ENCODE measurements at places on chromosomes 7 and 10. TPM values are rescaled to one million over a fixed set of nuclear protein-coding genes. Genes with fewer than 3 reads are reported as not detected.

The ANKRD1 gene
- total RNA-seq: 29.9 TPM

The WDR86 gene
- total RNA-seq: 1.1 TPM

- DNase-seq: peak; percentile 66
- no peaks in the 10 kb centered on the region for H3K27me3 ChIP-seq
- peaks cover 4% of the 10 kb centered on the region for H3K36me3 ChIP-seq
- H3K4me1 ChIP-seq: no peaks in the 10 kb centered on the region
- H3K4me3 ChIP-seq: no peak overlapping the region
- H3K27ac ChIP-seq: no peak overlapping the region
These were observed 79.3 kb downstream of the INSYN2A start for GRCh38 chr10:127117125-127117524.

DNA sequence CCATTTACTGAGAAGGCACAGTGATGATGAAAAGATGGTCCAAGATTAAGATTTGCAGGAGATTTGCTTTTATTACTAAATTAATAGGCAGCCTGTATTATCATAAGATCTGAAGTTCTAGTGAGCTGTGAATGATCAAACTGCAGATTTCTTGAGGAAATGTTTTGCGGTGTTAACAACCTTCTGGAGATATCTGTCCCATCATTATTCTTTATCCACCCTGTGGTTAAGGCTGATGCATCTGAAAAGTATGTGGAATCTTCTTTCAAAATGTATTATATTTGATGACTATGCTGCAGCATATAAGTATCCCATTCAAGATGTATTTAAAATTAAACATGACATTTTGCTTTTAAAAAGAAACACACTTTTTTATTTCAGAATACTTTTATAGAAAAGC is 150.3 kb downstream of the POLR1F start:
- no peaks in the 10 kb centered on the region for H3K36me3 ChIP-seq
- H3K27ac ChIP-seq: no peak overlapping the region
- no peaks in the 10 kb centered on the region for H3K4me1 ChIP-seq

DNA sequence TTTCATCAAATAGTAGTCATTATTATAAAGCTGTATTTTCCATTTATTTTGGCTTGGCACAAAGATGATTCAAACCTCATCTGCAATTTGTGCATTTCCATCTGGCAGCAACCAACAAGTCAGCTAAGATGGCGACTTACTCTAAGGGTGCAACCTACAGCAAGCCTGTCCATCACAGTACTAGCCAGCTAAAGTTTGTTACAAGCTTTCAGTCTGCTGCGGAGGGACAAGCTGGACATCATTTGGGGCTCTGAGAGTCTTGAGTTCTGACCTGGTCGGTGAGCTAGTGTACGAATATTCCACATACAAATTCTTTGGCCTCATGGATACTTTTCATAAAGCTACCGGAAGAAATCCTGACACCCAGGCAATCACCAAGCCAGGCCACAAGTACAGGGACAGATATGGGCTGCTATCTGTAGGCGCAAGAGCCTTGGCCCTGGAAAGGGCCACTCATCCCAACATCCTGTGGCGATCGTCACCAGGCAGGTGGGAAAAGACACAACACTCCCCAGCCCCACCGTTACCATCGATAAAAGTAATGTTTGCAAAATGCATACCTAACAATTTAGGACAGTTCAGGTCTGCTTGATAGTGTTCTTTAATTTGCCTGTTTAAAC is 307.6 kb downstream of the SKIDA1 start:
- DNase-seq: no peak
- no peak overlapping the region for H3K27ac ChIP-seq
- H3K4me3 ChIP-seq: no peak overlapping the region
- no peaks in the 10 kb centered on the region for H3K27me3 ChIP-seq
- H3K36me3 ChIP-seq: no peaks in the 10 kb centered on the region

DNA sequence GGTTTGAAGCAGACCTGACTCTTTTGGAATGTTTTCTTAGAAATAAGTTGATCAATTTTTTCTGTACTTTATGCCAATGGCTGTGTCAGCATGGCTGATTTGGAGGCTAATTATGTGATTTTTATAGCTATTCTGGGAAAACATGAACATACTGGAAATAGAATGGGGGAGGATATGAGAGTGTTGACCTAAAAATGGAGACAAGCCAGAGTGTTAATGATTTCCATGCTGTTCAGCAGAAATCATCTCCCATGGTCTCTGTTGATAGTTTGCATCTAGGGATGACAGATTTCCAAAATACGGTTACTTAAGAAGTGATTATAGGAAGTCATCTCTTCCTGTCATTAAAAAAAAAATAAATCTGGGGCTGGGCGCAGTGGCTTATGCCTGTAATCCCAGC is 32.7 kb upstream of the DMTF1 start:
- H3K27ac ChIP-seq: no peak overlapping the region
- no peaks in the 10 kb centered on the region for H3K4me1 ChIP-seq
- H3K4me3 ChIP-seq: no peak overlapping the region

DNA sequence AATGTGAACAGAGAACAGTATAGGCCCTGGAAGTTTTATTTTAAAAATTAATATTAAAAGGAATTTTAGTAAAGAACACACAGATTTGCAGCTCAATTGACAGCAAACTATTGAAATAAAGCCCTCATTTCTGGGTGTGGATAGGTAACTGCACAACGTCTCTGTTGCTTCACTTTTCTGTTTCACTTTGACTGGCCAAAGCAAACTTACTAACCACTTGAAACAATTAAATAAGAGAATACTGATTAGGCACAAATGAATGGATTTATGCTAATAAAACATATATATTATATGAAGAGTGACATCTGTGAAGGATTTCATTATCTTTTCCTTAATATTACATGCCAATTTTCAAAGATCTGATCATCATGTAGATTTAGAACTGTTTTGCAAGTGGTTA is 11.9 kb downstream of the ZNF804B start:
- no peaks in the 10 kb centered on the region for H3K4me1 ChIP-seq
- no peak overlapping the region for H3K27ac ChIP-seq
- no peaks in the 10 kb centered on the region for H3K36me3 ChIP-seq
- no peaks in the 10 kb centered on the region for H3K27me3 ChIP-seq

DNA sequence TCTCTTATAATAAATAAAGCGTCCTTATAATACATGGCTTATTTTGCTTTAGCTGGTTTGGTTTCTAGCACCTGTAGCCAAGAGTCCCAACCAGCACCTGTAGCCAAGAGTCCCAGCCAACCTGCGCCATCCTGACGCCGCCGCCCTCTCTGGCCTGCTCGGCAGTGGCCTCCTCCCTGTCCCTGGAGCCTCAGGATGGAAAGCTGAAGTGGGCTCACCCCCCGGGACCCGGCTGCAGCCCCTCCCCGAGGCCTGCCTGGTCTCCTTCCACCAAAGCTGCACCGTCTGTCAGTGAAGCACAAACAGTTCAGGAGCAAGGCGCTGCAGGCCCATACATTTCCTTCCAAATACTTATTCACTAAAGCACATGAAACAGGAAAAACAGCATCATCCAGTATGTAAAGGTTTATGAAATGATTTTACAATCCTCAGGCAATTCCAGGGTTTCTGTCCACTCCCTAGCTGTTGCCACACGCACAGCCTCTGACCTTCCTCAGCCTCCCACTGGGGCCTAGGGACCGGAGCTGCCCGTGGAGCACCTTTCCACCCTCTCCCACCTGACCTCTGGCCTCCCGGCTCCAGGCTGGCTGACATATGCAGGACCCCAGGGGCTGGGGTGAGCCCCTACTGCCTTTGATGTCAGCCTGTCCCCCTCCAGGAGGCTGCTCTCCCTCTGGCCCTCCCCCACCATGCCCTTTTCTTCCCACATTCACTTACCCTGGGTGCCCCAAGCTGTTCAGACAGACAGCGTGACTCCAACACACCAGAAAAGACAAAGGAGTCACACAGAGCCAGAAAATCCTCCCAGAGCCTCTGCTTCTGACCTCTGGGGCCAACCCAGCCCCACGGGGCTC is 149.6 kb upstream of the PPP2R2D start:
- H3K27me3 ChIP-seq: no peaks in the 10 kb centered on the region
- H3K4me1 ChIP-seq: no peaks in the 10 kb centered on the region
- no peaks in the 10 kb centered on the region for H3K36me3 ChIP-seq
- DNase-seq: no peak
- no peak overlapping the region for H3K4me3 ChIP-seq

DNA sequence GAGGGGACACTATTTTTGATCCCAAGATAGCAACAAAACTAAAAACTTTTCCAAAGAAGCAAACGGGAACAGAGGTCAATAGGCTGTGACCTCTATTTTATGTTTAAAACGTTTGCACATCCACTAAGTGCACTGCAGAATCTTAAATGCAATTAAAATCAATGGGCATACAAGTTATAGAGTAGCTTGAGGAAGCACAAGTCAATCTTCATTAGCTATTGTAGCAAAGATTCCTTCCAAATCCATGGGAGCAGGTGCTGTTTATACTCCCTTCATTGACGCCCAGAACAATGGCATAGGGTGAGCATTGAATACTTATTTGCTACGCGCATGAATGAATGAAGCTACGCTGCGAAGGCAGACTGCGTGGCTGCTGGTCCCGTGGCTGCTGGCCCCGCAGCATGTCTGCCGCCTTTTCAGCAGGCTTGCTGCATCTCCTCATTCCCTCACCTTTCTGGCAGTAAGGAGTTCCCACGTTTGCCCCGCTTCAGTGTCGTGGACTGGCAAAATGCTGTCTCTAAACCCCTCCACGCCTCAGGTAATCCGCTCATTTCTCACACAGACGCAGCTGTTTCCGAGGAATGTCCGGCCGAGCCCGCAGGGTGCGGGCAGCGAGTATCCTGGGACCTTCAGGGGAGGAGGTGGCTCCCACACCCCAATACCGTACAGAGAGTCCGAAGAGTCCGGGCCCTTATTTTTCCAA is 754 bp upstream of the PHYHIPL start:
- no peaks in the 10 kb centered on the region for H3K36me3 ChIP-seq
- no peak overlapping the region for H3K27ac ChIP-seq
- H3K4me1 ChIP-seq: no peaks in the 10 kb centered on the region
- H3K27me3 ChIP-seq: peaks cover 47% of the 10 kb centered on the region

DNA sequence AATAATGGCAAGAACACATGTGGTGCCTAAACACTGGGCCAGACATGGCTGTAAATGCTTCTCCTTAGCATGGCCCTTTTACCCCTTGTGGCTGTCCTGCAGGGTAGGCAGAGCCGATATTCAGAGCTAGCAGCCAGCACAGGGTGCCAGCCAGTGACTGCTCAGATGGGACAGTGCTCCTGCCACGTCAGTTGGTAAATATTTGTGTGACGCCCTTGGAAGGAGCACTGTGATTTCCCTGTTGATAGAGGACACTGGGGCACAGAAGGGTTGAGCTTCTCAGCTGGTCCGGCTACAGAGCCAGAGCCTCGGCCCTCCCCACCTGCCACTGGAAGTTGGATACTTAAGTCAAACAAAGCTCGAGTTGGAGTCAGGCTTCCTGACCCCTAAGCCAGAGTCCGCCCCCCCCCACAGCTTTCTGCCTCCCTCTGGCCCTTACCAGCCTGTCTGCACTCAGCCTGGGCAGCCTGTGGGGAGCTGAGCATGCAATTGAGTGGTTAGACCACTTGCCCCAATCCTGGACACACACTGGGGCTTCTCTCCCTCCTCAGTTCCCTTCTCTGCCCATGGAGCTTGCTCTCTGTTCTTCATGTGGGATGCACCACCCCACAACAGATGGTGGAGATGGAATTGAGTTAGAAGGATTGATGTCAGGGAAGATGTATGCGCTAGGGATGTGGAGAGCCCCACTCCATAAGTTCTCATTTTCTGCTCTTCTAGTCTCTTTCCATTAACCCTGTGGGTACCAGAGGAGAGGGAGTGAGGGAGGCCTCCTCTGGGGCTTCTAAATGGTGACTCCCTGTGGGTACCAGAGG is 350.8 kb downstream of the PLXNA4 start:
- no peak overlapping the region for H3K4me3 ChIP-seq
- H3K36me3 ChIP-seq: no peaks in the 10 kb centered on the region
- H3K27me3 ChIP-seq: no peaks in the 10 kb centered on the region
- no peak for DNase-seq
